ENCODE measurements at places on chromosomes 6 and 20.

DNA sequence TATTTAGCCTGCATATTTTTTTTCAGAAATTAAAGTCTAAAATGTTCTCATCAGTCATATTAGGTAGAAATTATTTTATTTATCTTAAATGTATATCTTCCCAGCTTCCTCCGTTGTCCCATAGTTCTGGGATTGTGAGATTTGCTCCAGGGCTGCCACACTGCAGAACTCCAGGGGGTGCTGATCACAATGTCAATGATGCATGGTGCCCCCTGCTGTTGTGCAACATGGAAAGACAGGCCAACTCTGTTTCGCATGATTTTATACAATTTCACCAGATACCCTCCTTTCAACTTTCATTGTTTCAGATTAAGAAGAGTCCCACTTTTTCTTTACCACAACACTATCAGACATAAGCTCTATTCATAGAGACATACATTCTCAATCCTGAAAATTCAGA, 35.9 kb downstream of the ID4 start:
- DNase-seq, result no peak

- no peak for DNase-seq
These were observed 1343.6 kb upstream of the CITED2 start for GRCh38 chr6:140718021-140718420.

DNA sequence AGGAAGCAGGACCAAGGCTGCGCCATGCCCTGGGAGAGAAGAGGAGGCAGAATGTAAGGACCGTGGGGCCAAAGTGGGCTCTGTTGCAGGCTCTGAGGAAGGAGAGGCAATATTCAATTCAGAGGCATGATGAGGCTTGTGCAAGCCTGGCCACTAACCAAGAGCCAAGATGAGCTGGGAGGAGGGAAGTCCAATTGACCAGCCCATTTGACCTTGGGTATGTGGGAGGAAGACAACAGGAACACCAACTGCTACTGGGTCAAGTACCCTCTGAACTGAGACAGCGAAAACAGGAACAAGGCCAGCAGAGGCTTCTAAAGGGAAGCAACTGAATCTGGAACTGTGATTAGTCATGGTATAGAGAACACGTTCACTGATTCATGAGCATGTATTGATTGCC, 779.6 kb downstream of the MAFB start:
- DNase-seq, result peak; percentile 11

DNA sequence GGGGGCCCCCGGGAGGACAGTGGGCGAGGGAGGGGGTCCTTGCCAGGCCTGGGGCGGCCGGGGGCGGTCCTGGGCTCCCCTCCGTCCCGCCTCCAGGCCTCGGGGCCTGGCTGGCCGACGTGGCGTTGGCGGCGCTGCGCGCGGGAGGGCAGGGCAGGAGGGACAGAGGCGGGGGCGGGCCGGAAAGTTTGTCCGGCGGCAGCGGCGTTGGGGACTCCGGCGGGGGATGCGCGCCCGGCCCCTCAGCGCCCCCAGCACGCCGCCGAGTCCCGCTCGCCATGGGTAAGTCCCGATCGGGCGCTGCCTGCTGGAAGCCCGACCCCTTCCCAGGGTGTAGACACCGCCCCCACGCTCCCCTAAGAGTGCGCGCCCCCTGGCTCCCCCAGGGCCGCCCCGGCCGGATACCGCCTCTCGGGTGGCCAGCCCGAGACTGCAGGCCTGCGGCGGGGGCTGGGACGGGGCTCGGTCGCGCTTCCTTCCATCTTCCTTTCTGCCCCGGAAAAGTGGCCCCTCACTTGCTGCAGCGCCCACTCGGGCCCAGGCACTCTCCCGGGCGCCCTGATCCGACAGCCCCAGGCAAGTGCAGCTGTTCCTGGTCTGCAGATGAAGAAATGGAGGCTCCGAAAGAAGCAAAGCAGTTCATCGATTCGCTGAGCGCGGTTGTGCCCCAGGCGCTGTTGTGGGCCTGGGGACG, at the start of gene SLC2A10:
TSS of gene SLC2A10 (plus strand) at position 191 of the 694 bp plus-strand sequence. CDS start at position 279, 88 bp downstream.
- DNase-seq, result no peak

- DNase-seq, result no peak
These were observed 360.4 kb downstream of the LAMA2 start for GRCh38 chr6:129243377-129243776.

DNA sequence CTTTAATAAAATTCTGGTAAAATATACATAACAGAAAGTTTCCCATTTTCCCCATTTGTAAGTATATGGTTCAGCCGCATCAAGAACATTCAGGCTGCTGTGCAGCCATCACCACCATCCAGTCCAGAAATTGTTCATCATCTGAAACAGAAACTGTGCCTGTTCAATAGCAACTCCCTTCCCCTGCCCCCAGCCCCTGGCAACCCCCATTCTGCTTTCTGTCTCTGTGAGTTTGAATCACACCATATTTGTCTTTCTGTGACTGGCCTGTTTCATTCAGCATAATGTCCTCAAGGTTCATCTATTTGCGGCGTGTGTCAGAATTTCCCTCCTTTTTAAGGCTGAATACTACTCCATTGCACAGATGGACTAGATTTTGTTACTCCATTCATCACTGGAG, 19.1 kb downstream of the VSTM2L start:
- no peak for DNase-seq

- no peak for DNase-seq
These were observed 14.5 kb downstream of the STX16 start for GRCh38 chr20:58665606-58666005.

- no peak for DNase-seq
These were observed 110.4 kb downstream of the PLCB4 start for GRCh38 chr20:9179193-9179802.

- no peak for DNase-seq
These were observed 49.9 kb downstream of the FAM50B start for GRCh38 chr6:3899061-3899460.

Data from amygdala (tissue), 56 donors.